ENCODE measurements at places on chromosomes 11 and 22.

DNA sequence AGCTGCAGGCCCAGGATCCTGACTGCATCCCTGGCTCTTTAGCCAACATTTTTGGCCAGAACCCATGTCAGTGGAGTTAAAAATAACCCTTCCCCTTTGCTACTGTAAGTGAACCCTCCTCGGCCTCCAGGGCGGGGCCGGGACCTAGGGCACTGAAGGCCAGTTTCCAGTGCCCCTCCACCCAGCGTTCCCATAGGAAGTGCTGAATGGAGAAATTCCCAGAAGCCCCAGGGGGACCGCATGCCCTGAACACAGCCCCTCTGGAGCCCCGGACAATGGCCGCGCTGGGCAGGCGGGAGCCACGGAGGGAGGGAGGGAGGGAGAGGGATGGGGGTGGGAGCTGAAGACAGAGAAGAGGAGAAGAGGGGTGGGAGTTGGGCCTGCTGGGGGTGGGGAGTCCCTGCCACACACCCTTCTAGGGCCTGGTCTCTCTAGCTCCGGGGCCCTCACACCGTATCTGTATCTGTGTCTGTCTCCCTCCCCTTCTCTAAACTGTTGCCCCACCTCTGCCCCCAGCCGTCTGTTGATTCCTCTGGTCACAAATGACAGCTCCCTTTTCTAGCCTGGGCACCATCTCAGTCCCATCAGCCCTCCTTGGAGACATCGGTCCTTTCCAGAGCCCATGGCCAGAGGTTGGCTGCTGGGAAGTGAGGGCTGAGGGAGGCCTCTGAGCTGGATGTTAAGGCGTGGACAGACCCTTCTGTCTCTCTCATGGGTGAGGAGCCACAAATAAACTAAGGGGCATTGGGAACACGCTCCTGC lies 10.9 kb downstream of the PDGFB start:
- no peak for DNase-seq

GRCh38 chr22:45223304-45224117 lies 17.2 kb downstream of the KIAA0930 start:
- DNase-seq: no peak

GRCh38 chr11:1473011-1473628 lies 13.5 kb downstream of the MOB2 start:
- DNase-seq: no peak

DNA sequence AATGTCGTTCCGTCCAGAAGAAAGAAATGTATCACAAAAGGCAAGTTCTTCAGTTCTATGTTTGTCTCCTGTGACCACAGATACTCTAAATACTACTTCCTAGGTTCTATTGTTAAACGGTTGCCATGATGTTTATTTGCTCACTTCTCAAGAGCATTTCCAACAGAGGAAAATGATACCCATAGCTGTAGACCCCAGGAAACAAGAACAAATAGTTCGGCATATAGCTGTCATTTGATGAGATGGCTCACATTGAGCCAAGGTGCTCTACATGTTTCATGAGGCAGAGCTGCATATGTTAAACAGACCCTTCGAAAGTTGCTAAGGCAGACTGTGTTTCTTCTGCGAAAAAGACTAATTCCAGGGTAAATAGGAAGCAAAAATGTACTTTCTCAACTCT lies 15.4 kb upstream of the ANGPTL5 start:
- no peak for DNase-seq

- DNase-seq: no peak
Measured at GRCh38 chr22:19579880-19580279, 55.7 kb upstream of the CLDN5 start.

GRCh38 chr11:110921742-110922521 lies 209.7 kb upstream of the ARHGAP20 start:
- peak; percentile 8 for DNase-seq

GRCh38 chr22:46710806-46711205 lies 27.2 kb downstream of the CERK start:
- DNase-seq: peak; percentile 94

DNA sequence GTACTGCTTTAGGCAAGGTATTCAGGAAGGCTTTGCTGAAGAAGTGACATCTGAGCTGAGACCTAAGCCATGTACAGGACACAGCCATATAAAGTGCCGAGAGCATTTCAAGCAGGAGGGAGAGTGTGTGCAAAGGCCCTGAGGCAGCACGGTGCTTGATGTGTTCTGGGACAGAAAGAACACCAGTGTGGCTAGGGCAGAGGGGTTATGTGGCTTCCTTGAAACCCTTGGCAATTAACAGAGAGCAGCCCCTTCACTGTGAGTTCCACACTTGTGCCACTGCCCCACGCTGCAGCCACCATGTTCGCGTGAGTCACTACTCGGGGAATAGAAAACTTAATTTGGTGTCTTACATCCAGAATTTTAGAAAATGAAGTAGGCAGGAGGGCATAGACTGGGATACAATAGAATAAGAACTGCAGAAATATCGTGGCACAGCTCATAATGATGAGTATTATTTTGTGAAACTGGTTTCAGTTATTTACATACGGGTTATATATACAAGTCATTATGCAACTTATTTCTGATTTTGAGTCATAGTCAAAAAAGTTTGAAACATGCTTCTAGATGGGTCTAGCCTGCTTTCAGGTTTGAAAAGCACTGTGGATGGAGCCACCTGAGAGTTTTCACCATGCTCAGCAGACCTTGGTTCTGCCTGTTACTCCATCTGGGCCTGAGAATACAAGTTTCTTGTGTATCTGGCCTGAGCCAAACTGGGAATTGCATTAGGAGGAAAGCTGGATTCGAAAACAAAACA lies 11.8 kb downstream of the IL10RA start:
- DNase-seq: no peak

DNA sequence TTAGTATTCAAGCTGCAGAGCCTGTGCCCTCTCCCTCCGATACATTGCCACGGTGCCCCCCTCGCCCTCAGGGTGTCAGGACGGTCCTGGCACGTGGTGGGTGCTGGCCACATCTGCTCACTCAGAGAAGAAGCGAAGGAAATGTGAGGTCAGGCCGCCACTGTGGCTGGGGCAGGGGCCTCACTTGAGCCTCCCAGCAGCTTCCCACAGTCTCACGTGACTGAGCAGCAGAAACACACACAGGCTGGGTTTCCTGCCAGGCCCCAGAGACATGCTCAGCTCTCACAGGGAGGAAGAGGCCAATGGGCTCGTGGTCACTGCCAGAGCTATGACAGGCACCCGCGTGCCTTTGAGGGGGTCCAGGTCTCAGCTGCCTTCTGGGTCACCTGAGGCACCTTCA lies 37.9 kb upstream of the PRR5 start:
- DNase-seq: no peak

DNA sequence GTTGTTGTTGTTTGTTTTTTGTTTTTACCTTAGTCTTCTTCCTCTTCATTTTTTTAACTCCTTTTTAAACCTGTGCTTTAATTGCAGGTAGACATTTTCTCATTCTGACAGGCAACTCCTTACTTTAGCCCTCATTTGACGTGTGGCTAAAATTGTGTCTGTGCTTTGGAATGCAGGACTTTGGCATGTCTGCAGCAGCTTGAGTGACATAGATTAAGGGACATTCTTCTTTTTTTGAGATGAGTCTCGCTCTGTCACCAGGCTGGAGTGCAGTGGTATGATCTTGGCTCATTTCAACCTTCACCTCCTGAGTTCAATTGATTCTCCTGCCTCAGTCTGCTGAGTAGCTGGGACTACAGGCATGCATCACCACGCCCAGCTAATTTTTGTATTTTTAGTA lies 100.8 kb downstream of the FAT3 start:
- no peak for DNase-seq

DNA sequence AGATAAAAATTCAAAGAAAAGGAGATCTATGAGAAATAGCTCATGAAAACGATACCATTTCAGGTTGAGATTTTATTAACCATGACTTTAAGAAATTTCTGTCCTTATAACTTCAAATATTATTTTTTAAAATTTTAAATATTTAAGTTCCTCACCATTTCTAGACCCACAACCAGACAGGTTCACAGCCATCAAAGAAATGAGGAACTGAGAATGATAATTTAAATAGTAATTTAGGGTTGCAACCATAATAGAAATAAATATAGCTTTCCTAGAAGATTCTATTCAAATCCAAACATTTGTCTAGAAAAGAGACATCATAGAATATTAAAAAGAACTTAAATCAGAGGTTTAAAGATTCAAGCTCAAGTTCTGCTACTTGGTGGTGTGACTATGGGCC lies 5.9 kb upstream of the VWA5A start:
- no peak for DNase-seq

GRCh38 chr22:20450551-20450906 lies 12.9 kb upstream of the SCARF2 start:
- no peak for DNase-seq

DNA sequence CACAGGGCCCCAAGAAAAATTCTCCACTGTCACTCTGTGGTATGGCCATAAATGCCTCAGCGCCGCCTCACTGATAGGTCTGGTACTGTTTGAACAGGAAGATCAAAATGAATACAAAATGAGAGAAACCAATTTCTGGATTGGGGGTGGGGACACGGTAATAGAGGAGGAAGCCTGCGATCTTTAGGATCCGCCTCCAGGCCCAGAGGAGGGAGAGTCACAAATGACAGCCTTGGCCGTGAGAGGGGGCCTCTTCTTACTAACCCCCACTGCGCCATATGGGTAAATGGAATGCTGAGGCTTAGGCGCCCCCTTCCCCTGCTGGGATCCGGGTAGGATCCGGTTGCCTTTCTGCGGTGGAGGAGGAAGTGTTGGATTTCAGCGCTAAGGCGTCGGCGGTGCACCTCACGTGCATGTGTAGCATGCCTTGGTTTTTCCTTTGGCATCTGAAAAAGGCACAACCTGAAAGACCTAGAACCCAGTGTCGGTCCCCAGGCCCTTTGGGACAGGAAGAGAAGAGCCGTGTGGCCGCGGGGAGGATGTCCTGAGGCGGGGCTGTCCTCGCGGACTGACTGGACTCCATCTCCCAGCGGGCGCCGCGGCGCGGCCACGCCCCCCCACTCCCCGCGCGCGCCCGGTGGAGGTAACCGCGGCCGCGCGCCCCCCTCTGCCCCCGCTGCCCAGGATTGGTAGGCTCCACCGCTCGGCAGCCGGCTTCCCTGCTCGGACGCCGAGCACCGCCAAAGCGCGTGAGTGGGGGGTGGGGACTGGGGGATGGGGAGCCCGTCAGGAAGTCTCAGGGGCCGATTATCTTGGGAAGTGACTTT lies 718 bp upstream of the MADD start:
- DNase-seq: peak; percentile 60

DNA sequence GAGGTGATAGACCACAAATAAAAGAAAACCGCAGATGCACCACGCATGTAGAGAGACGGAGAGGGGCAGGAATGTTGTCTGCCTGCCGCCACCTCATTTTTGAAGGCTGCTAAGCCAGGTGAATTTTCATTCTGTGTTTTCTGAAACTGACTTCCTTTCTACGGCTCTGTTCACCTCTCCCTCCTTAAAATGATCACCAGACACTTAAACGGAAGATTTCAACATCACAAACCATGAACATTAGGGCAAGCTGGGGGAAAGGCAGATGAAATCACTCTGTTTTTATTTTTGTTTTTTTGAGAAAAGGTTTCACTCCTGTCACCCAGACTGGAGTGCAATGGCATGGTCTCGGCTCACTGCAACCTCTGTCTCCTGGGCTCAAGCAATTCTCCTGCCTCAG lies 232.4 kb downstream of the MIAT start:
- no peak for DNase-seq

DNA sequence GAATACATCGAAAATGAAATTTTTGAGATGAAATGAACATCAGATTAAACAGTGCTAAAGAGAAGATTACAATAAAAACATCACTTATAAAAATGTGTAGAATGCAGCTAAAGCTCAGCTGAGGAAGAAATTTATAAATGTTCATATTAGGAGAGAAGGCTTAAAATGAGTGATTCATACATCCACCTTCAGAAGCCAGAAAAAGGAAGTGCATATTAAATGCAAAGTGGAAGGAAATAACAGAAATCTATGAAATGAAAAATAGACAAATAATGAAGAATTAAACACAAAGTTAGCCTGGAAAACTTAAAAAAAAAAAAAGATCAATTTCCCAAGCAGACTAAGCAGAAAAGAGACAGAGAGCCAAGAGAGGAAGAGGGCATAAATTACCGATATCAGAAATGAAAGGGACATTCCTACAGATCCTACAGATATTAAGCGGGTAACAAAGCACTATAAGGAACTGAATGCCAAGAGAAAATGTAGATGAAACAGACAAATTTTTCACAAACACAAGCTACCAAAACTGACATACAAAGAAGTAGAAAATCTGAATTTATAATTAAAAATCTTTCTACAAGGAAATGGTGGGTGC lies 7.2 kb upstream of the MOB2 start:
- no peak for DNase-seq

DNA sequence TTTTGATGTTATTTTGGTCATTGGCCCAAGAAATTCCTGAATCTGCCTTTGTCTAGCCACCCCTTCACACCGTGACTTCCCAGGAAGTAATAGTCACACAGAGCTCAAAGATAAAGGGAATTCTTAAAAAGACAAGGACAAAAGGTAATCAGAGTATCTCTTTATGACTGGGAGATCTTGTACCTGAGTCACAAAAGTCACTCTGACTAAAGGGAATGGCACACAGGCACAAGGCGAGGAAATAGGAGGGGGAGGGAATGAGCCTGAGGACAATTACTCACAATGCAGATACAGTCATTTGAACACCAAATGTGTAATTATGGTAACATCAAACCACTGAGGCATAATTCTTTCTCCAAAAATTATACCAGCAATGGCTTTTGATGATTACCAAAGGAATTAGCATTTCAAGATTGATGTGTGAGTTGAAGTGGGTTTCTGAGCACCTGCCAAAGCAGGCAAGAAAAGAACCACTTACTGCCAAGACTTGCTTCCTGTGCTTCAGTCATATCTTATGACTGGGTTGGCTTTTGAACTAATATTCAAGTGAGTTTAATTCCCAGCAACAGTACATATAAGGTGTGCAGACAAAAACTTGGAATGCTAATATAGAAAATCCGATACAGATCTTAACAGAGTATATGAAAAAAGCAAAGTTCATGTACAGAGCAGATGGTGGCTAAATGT lies 856.4 kb downstream of the LRRC4C start:
- peak; percentile 90 for DNase-seq

DNA sequence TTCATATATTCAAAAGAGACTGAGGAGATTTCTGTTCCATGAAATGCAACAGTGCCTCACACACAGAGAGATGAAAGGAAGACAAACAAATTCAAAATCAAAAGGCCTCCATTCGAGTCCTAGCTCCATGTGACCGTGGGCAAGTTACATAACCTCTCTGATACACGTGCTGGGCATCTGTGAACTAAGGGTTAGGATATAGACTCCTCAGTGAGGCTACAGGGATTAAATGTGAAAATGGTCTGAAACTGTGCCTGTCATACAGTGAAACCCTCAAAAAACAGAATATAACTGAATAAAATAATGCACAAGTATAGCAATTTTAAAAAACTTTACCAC lies 111.8 kb upstream of the MTMR2 start:
- no peak for DNase-seq

Data from bronchial epithelial cell (primary cell).